Activated CD4-positive, alpha-beta T cell treated with anti-CD3 and anti-CD28 coated beads for 36 hours (primary cell): ENCODE measurements at places on chromosomes 11 and 22.

- no peak for DNase-seq
Measured at GRCh38 chr11:57793351-57794115, 31.9 kb downstream of the CTNND1 start.

GRCh38 chr11:74636630-74637184 is 44.3 kb downstream of the POLD3 start:
- DNase-seq: no peak

GRCh38 chr11:63560506-63561180 is 2.5 kb downstream of the PLAAT2 start:
- DNase-seq: no peak

DNA sequence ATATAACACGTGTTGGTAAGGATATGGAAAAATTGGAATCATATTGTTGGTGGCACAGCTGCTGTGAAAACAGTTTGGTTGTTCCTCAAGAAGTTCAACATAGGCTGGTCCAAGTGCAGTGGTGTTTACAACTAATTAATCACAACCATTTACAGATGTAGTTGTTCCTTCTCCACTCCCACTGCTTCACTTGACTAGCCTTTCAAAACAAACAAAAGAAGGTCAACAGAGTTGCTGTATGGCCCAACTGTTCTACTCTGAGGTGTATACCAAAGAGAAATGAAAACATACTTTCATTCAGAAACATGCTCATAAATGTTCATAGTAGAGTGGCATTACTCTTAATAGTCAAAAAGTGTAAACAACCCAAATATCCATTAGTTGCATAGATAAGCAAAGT is 36.6 kb upstream of the ACAT1 start:
- no peak for DNase-seq

GRCh38 chr22:46895753-46896152 is 133.3 kb downstream of the TBC1D22A start:
- no peak for DNase-seq

- no peak for DNase-seq
Measured at GRCh38 chr11:35907648-35908431, 36.0 kb upstream of the LDLRAD3 start.

GRCh38 chr11:64000026-64000739 is 13.9 kb downstream of the OTUB1 start:
- DNase-seq: peak; percentile 86
